ENCODE measurements at places on chromosomes 6 and 20.

DNA sequence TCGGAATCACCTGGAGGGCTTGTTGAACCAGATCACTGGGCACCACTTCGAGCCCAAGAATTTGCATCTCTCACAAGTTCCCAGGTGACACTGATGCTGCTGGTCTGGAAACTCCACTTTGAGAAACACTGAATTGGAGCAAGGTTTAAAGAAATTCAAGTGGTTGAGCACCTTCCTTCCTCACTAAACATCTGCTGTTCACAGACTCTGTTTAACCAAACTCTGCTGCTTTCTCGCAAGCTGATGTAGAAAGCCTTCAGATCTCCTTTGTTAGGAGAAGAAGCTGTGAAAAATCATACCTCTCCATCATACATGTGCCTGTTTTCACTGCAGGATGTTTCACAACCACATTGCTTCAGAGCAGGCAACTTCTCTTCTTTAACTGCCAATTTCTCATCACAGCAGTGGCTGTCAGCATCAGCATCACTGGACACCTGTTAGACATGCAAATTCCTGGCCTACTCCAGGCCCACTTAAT, 87.5 kb upstream of the TOP1 start:
- DNase-seq: no peak

GRCh38 chr20:50272030-50272723, 81.5 kb downstream of the CEBPB start:
- no peak for DNase-seq

- no peak for DNase-seq
Observed at GRCh38 chr20:16052456-16052855, 520.8 kb downstream of the KIF16B start.

DNA sequence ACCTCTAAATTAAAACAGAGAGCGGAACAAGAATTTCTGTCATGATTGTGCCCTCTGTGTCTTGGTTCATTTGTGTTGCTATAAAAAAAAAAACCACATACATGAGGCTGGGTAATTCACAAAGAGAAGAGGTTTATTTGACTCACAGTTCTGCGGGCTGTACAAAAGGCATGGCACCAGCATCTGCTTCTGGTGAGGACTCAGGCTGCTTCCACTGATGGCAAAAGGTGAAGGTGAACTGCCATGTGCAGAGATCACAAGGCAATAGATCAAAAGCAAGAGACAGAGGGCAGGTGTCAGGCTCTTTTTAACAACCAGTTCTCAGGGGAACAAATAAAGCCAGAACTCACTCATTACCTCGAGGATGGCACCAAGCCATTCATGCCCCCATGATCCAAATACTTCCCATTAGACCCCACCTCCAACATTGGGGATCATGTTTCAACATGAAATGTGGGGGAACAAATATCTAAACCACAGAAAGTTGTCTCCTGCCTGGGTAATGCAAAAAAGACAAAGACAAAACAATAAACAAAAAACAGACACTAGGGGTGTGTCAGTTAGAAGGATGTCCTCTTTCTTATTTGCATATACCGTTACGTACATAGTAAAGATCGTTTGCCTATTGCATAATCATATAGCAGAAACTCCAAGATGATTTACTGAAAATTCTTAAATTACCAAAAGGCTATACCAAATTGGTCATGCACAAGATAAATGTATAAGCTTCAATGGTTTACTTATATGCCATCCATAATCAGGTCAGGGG, 17.0 kb downstream of the SERPINB9 start:
- no peak for DNase-seq

- no peak for DNase-seq
Observed at GRCh38 chr6:167416676-167417430, 92.0 kb downstream of the TTLL2 start.

GRCh38 chr20:50561379-50562078, 51.3 kb downstream of the PTPN1 start:
- peak; percentile 37 for DNase-seq

GRCh38 chr6:158219228-158219627, 51.1 kb downstream of the GTF2H5 start:
- no peak for DNase-seq

DNA sequence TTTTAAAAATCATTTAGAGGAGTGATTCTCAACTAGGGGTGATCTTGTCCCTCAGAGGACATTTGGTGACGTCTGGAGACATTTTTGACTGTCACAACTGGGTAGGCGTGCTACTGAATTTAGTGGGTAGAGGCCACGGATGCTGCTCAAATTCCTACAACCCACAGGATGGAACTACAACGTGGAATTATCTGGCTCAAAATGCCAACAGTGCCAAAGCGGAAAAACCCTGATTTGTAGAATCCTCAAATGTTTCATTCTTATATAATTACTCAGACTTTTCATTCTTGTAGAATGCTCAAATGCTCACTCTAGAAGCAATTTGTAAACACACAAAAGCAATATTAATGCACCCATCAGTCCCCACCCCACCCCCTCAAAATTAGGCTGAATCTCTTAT, 229.8 kb downstream of the ZMYND8 start:
- DNase-seq: no peak

DNA sequence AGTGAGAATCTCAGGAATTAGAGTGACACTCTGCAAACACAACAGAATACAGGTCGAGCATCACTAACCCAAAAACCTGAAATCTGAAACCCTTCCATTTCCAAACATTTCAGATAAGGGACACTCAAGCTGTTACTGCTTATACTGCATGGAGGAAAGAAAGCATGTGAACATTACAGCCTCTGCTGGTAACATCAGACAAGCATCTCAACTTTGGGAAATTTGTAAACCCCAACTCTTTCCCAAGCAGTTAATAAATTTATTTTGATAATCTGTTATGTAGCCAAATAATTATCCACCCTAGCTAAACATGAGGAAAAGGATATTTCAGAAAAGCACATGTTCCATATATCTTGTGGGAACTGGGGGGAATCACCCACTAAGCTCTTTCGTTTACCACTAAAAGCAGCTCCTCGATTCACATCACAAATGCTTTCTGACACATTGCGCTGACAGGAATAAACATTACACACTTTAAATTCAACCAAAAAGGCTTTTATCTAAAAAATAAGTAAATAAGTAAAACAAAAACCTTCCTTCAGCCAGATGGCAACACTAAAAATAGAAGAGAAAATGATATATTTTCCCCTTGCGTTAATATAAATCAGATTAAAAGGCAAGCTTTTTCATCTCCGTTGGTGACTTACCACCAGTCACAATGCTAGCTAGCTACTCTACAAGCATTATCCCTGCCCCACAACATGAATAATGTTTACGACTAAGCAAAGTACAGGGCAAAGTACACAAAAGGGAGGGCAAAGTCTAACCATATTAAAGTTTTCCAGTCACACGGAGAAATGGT, 120.8 kb downstream of the MAP7 start:
- DNase-seq: no peak

- DNase-seq: no peak
Observed at GRCh38 chr20:10065154-10065833, 30.5 kb downstream of the ANKEF1 start.

GRCh38 chr20:5691918-5692618, 58.1 kb upstream of the SHLD1 start:
- no peak for DNase-seq

DNA sequence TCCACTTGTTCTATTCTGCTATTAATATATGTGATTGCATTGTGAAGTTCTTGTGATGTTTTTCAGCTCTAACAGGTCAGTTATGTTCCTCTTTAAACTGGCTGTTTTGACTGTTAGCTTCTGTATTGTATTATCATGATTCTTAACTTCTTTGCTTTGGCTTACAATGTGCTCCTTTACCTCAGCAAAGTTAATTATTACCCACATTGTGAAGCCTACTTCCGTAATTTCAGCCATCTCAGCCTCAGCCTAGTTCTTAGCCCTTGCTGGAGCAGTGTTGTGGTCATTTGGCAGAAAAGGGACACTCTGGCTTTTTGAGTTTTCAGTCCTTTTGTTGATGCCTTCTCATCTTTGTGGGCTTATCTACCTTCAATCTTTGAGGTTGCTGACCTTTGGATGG, 440.2 kb downstream of the TBC1D32 start:
- no peak for DNase-seq

- no peak for DNase-seq
Observed at GRCh38 chr20:61185841-61186601, 66.0 kb upstream of the CDH4 start.
